Left lung (tissue), 14 donors: ENCODE measurements at places on chromosomes 5 and 9.

GRCh38 chr5:171310212-171310818 lies 1.3 kb downstream of the TLX3 start:
- DNase-seq, result no peak

- DNase-seq, result no peak
Measured at GRCh38 chr5:135010502-135011354, 23.3 kb downstream of the PITX1 start.

DNA sequence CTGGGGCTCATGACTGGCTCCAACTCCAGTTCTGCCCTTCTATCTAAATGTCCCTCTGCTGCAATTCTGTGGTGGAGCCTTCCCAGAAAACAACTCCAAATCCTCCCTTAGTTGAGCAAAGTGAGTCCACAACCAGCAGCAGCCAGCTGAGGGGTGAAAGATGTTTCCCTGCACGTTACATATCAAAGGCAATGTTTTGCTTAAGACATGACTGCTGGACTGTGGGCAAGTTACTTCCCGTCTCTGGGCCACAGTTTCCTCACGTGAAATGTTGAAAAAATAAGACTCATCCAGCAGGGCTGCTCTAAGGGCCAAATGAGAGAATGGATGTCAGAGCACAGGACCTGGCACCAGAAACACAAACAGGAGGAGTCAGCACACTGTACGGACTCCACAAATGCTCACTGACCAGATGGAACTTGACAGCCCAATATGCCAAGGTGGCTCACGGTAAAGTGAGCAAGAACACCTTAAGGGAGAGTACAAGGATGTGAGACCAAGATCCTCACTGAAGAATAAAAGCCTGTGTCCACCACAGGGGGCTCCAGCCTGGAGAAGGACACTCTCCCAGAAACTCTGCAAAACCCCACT lies 138.4 kb upstream of the ABCA1 start:
- peak; percentile 46 for DNase-seq

- no peak for DNase-seq
Measured at GRCh38 chr5:131825404-131826013, 28.7 kb upstream of the FNIP1 start.

- no peak for DNase-seq
Measured at GRCh38 chr9:79089054-79089560, 482.7 kb upstream of the TLE4 start.

- no peak for DNase-seq
Measured at GRCh38 chr5:35066260-35066795, 18.6 kb upstream of the AGXT2 start.

GRCh38 chr5:170427672-170428236 lies 38.6 kb upstream of the KCNMB1 start:
- DNase-seq, result no peak
